ENCODE measurements at places on chromosomes 2 and 18.

GRCh38 chr2:73614105-73614504, 28.1 kb downstream of the NAT8 start:
- no peak for DNase-seq

- DNase-seq = no peak
These were observed 473.9 kb upstream of the HS6ST1 start for GRCh38 chr2:128792476-128793054.

GRCh38 chr18:60601249-60601648, 228.7 kb upstream of the MC4R start:
- no peak for DNase-seq

- DNase-seq = no peak
These were observed 8.1 kb downstream of the PRLH start for GRCh38 chr2:237574467-237574866.

GRCh38 chr2:88127888-88128653, at the start of gene FABP1:
Gene FABP1 (minus strand): TSS chr2:88128062. CDS start chr2:88128017, 45 bp downstream.
- no peak for DNase-seq

DNA sequence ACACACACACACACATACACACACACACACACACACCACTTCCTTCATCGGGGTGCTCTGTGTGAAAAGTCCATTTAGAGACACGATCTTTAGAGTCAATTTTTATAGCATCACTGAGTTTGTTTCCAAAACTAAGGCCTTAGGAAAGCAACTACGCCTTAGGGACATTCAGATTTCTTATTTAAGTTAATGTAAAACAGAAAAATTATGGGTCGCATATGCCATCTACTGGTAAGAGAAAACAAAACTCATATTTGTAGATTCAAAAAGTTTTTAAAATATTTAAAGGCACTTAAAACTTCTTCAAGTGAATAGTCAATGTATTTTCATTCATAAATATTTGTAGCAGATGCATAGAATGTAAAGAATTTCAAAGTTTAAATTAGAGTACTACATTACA, 166.2 kb downstream of the ATAD2B start:
- peak; percentile 44 for DNase-seq

DNA sequence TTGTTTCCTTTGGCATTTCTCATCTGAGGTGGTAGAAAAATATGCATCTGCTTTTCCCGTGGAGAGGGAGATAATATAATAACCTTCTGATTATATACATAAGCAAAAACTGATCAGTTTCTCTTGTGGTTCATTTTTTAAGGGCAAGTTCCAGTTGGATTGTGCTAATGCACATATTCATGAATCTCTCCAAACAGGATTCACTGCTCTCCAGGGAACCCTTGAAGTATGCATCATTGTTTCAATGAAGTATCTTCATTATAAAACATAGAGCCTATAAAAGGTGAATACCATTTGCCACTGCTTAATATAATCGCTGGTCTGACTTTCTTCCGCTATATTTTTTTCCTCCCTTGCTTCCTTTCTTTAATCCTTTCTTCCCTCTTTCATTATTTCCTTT, 384.7 kb downstream of the FIGN start:
- DNase-seq = no peak

GRCh38 chr2:39080152-39080551, 40.7 kb downstream of the SOS1 start:
- no peak for DNase-seq

- DNase-seq = no peak
These were observed 176.6 kb upstream of the CREB1 start for GRCh38 chr2:207352978-207353671.

GRCh38 chr2:161434118-161434517, 18.0 kb downstream of the TBR1 start:
- DNase-seq = no peak

DNA sequence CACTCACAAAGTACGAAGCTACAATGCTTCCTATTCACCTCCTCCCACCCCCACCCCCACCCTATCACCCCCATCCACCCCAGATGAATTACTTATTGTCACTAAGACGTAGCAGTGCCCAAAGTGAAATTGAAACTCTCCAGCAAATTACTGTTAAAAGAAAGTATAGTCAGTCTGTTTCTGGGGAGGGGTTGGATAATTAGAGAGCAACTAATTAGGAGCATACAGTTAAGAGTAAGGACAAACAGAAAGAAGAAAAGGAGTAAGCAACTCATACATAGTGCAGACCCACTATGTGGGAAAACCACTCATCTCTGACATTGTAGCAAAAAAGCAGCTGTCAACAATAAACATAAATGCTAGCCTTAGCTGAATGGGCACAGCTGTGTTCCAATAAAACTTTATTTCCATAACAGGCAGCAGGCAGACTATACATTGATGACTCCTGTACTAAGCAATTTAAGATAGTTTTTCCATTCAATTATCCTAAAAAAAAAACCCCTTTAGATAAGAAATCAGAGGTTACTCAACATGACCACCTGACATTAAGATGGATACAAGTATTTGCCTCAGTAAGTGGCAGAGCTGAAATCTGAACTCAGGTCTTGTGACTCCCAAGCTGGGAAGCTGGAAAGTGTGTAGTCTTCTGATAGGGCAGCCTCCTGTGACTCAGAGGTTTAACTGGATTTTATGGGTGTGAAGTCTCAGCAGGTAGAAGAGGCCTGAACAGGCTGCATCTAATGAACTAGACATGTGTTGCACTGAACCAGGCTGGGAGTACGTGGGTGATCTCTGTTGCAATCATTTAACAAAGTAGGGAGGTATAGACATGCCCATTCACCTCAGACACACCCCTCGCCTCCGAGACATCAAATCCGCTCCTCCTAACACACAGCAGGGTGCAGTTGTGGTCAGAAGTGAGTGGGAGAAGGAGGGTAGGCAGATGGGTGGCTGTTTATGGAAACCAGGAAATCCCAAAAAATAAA, 171.8 kb upstream of the KLF7 start:
- DNase-seq = no peak

GRCh38 chr18:62715436-62715758, at the start of gene PHLPP1:
Gene PHLPP1 (plus strand): TSS chr18:62715541. CDS start chr18:62715684, 143 bp downstream.
- DNase-seq = no peak

GRCh38 chr18:44149706-44150105, 531.0 kb upstream of the SETBP1 start:
- DNase-seq = no peak

- no peak for DNase-seq
These were observed 26.5 kb upstream of the GPR39 start for GRCh38 chr2:132390076-132390475.
